ENCODE measurements at places on chromosomes 7 and 10.

DNA sequence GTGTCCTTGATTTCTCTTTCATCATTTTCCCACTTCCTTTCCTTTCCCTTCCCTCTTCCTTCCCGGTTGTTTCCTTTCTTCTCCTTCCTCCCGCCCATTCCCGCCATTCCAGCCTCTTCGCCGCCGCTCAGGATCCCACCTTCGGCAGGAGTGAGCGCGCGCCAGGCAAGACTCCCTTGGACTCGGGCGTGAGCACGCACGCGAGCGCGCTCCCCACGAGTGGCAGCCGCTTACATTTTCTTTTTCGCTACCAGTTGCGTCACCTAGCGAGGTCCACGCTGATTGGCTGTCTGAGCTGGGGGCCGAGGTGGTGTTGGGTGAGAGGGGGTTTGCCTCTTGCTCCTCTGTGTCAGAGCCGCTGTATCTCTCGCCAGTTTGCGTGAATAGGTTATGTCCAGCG is 11.8 kb downstream of the ZAN start:
- peak; percentile 9 for DNase-seq

- peak; percentile 31 for DNase-seq
Observed at GRCh38 chr7:620056-620455, 100.4 kb upstream of the PDGFA start.

GRCh38 chr7:159015454-159016410 is 128.9 kb downstream of the VIPR2 start:
- no peak for DNase-seq

- DNase-seq, result no peak
Observed at GRCh38 chr10:104640339-104641186, 527 bp upstream of the SORCS3 start.

DNA sequence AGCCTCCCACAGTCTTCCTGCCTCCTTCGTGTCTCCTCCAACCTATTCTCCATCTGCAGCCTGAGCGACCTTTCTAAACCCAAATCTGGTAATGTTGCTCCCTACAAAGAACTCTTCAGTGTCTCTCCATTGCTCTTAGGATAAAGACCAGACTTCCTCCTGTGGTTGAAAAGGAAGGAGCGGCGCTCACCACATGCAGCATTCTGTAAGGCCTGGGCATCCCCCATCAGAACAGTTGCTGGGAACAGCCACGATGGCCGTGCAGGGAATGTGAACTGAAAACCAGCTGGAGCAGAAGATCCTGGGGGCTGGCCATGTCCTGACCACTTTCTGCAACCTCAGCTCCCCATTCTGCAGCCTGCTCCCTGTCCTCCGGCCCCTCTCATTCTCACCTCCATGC is 237.8 kb upstream of the ZMIZ1 start:
- no peak for DNase-seq

GRCh38 chr10:28248092-28248491 is 54.8 kb downstream of the MPP7 start:
- no peak for DNase-seq

DNA sequence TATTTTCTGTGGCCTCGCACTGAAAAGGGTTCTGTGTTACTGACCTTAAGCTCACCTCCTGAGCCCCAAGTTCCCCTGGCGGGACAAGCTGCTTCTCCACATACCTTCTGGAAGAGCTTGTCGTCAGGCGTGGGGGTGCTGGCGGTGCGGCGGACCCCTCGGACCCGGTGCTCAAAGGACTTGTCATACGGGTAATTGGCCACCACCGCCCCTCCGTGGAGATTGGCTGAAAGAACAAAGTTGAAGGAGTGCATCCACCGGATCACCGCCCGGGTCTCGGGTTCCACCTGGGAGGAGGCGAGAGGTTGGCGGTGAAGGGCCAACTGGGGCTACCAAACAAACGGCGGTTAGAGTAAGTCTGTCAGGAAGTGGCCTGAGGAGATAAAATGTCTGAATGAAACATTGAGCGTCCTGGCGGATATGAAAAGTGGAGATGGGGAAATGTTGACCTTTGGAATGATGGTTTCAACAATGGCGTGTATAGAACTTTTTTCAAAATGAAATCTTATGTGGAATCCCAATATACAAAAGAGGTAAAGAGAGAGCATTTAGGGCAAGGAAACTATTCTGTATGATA is 16.5 kb downstream of the CPN1 start:
- no peak for DNase-seq

- DNase-seq, result peak; percentile 36
Observed at GRCh38 chr7:30612658-30613265, 18.1 kb downstream of the GARS1 start.

- DNase-seq, result no peak
Observed at GRCh38 chr7:128349466-128349825, 5.7 kb upstream of the RBM28 start.

DNA sequence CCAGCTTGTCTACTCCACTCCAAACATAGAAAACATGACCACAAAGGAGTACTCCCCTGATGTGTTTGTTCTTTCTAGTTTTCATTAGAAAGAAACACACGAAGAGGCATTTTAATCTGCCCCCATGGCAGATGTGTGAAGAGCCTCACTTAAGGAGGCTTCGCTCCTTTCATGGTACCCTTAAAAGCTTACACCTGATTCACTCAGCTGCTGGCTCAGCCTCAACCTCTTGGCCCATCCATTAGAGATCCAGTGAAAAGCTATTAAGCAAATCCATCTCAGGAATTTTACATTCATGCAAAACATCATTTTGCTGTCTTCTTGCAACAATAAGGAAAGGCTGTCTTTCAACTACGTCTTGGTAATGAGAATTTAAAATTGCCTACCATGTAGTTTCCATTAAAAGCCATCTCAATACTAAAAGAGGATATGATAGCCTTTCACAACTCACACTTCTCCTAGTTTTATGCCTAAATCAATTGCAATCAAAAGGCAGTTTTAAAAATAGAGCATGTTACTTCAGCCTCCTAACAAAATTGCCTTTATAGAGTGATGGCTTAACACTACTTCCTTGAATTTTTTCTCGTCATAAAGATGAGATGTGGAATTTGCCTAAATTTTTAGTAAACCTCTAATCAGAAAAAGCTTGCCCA is 22.7 kb downstream of the MACC1 start:
- no peak for DNase-seq
